Urinary bladder (tissue), 4 donors: ENCODE measurements at places on chromosomes 13 and 19. TPM values are rescaled to one million over a fixed set of nuclear protein-coding genes. Genes with fewer than 3 reads are reported as not detected.

The GJB2 gene
- total RNA-seq, result 2.5 TPM

The NFIX gene
- total RNA-seq, result 83.5 TPM

The ZNF563 gene
- 8.4 TPM for total RNA-seq

The FCAR gene
- not detected for total RNA-seq

The C19orf67 gene
- total RNA-seq, result not detected
